CD14-positive monocyte (primary cell): ENCODE measurements at places on chromosomes 12 and 14.

DNA sequence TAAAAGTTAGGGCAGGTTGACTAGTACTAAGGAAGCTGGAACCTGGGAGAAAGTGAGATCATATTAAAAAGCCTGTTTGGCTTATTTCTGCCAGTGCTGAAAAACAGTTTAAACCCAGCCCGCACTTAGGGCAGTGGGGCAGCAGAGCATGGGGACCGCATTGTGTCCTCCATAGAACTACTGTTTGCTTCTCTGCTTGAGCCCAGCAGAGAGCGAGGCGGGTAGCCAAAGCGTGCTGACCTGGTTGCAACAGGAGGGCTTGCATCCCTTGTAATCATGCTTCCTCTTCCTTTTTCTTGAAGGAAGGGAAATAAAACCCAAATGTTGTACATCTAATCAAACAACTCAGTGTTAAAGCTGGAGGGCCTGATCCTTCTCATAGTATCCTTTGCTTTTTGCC lies 82.5 kb upstream of the HOXC13 start:
- DNase-seq = no peak

DNA sequence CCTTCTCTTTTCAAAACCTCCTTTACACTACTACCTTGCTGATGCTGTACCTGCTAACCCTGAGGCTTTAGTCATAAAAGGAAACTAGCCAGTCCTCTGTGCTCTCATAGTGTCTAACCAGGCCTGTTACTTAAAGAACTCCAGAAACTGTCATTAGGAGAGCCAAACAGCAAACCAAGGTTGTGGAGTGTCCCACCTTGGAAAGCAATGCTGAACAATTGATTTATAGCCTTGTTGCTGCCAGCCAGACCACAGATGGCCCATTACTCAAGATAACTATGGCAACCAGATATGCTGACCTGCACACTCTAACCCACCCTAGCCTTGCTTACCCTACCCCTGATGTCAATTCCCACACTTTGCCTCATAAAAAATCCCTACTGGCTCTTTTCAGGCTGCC lies 26.5 kb upstream of the BCAT1 start:
- no peak for DNase-seq

- no peak for DNase-seq
Measured at GRCh38 chr12:785706-786105, 33.3 kb downstream of the WNK1 start.

GRCh38 chr14:62251237-62251636 lies 489.0 kb downstream of the SNAPC1 start:
- DNase-seq = no peak

DNA sequence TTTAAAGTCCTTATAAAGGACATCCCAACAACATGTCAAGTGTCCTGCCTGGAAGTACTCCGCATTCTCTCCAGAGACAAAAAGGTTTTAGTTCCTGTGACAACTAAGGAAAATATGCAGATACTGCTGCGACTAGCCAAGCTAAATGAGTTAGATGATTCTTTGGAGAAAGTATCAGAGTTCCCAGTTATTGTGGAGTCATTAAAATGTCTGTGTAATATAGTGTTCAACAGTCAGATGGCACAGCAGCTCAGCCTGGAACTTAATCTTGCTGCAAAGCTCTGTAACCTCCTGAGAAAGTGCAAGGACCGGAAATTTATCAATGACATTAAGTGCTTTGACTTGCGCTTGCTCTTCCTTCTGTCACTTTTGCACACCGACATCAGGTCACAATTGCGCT lies 40.2 kb downstream of the RIC8B start:
- DNase-seq = no peak
